ENCODE measurements at places on chromosomes 2 and 18. TPM values are rescaled to one million over a fixed set of nuclear protein-coding genes. Genes with fewer than 3 reads are reported as not detected.

Gene PDCD1
- not detected for total RNA-seq

Gene LYPD6B
- not detected for total RNA-seq

Gene CPSF3
- total RNA-seq: 62.2 TPM

Gene COPS7B
- total RNA-seq: 22.2 TPM

Gene SPR
- total RNA-seq: 14.3 TPM

Gene FABP1
- not detected for total RNA-seq

Gene MOGAT1
- not detected for total RNA-seq

Gene RAMP1
- total RNA-seq: 3.1 TPM

Gene SPATA3
- not detected for total RNA-seq

Gene SERPINB13
- not detected for total RNA-seq

Gene PRKAG3
- total RNA-seq: 0.41 TPM

All from fibroblast of the aortic adventitia (primary cell).